Suppressor macrophage (primary cell): ENCODE measurements at places on chromosomes 2 and 18.
A peak's percentile ranks its signal among the peaks of the same experiment; 100 is the strongest.

GRCh38 chr2:150466741-150467620, 20.5 kb downstream of the RND3 start:
- DNase-seq, result peak; percentile 48

GRCh38 chr2:236293241-236293810, 29.1 kb upstream of the ASB18 start:
- DNase-seq, result no peak

- no peak for DNase-seq
Observed at GRCh38 chr18:26005950-26006349, 84.5 kb downstream of the SS18 start.

GRCh38 chr2:53317861-53318260, 449.7 kb upstream of the CHAC2 start:
- DNase-seq, result no peak
